ENCODE measurements at places on chromosomes 7 and 10.

DNA sequence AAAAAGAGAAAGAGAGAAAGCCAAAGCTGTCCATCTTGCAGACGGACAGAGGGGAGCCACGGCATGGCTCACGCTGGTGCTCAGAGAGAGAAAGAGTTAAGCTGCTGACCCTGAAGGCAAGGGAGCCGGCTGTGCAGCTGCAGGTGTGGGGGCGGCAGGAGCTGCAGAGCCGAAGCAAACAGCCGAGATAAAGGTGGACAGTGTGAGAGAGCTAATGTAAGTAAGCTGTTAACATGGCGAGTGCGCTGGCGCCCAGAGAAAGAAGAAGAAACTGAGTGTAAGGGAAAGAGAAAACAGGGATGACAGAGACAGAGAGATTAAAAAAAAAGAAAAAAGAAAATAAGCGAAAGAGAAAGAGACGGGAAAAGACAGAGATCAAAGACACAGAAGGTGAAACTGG, 18.2 kb downstream of the COL17A1 start:
- DNase-seq = no peak

GRCh38 chr10:58412502-58412961, 27.3 kb downstream of the TFAM start:
- no peak for DNase-seq

DNA sequence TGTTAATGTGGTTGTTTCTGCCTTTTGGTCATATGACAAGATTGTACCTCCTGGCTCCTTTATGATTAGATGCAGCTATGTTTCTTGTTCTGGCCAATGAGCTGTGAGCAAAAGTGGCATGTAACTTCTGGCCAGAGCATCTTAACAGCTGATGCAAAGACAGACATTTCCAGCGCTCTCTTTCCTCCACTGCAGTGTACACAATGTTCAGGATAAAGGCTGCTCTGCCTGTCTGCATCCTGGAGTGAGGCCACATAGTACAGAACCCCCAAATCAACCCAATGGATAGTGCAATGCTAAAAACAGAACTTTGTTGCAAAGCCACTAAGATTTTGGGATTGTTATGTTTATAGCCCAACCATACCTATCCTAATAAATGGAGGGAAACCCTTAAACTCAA, 17.9 kb downstream of the EPC1 start:
- no peak for DNase-seq

DNA sequence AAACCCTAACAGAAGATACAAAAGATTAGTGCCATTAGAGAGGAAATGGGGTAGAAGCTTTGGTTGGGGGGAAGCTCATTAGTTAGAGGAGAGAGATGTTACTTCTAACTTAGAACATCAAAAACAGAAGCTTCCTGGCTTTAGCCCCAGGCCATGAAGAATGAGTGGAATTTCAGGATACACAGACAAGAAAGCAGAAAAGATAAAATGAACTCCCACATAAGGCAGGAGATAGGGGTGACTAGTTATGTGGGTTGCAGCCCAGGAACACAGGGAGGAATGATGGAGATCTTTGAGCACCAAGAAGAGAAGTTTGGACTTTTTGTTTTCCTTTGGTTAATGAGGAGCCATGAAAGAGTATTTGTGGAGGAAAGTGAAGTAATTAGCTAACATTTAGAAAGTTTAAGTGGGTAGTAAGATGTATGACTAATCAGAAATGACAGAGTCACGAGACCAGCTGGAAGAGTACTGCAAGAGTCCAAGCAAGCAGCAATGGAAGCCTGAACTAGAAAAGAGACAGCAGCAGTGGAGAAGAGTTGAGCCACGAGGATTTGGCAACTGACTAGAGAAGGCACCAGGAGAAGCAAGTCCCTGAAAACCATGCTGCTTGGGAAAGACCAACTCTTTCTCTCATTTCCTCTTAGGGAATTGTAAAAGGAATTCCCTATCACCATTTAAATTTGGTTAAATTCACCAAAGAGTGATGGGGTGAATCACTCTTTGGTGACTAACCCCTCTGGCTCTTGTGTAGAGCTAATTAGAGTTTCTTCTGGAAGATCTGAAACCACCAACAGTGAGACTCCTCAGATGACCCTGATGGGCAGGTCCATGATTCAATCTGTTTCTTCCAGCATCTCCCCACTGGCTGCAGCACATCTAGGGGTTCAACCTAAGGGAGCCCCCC, 131.9 kb downstream of the KCNMA1 start:
- no peak for DNase-seq

- no peak for DNase-seq
Measured at GRCh38 chr10:50788951-50789945, 49.5 kb downstream of the ASAH2B start.

DNA sequence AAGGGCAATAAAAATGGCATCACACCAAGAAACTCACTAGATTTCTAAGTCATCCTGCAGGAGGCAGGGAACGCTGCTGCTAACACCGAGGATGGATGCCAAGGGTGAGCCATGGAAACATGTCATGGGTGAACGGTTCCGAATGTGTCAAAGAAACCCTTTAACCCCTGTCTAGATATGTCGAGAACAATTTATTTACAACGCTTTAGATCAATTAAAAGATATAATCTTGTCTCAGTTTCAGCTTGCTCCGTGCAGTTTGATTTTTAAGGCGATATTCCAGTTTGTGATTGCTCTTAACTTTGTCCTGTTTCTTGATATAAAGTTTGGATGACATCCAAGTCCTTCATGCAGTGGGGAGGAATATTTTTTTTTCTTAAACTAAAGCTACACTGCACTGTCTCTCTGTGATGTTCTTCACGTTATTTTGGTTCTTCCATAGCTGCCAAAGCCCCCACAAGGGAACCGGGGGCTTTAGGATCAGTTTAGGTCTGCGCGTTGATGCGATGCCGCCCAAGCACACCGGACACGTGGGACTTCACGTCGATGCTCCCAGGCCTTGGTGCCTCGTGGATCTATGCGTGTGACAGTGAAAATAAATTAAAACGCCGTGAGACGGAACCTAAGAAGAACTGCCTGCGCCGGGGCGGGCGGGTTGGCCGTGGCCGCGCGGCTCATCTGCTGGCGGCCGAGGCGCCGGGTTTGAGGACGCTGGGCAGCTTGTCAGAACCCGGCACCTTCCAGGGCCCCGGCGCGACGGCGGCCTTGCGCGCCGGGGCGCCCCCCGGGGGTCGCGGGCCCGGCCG, 220.3 kb downstream of the PHTF2 start:
- peak; percentile 16 for DNase-seq

DNA sequence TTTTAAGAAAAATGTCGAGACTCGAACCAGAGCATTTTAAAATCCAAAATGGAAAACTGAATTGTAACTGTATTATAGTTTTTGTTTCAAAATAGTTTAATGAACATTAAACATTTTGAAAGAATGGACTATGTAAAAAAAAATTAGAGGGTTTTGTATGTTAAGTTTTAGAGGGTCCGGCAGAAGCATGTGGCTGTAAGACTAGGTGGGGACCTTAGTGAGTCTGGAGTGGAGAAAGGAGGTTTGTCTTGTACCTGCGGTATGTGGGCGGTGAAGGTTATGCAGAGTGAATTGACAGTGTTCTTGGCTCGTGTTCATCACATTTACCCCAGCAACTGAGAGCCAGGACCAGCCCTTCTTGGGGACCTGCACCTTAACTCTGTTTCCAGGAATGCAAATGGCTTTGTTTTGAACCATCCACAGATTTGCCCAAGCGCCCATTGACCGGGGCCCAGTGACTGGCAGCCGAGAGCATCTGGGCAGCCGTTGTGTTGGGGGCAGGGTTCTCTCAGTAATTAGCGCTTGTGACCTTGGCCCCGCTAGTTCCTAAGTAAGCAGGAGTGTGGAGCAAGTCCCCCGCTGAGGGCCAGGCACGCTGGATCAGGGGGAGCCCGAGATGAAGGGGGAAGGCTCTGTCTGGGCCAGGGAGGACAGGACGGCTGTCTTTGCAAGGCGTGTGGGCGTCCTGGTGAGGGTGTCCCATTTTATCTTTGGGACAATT, 1.4 kb upstream of the KLF6 start:
- DNase-seq = no peak

GRCh38 chr7:69908454-69908853, 310.2 kb downstream of the AUTS2 start:
- DNase-seq = no peak

- DNase-seq = no peak
Measured at GRCh38 chr7:50615519-50616080, 50.4 kb upstream of the DDC start.

DNA sequence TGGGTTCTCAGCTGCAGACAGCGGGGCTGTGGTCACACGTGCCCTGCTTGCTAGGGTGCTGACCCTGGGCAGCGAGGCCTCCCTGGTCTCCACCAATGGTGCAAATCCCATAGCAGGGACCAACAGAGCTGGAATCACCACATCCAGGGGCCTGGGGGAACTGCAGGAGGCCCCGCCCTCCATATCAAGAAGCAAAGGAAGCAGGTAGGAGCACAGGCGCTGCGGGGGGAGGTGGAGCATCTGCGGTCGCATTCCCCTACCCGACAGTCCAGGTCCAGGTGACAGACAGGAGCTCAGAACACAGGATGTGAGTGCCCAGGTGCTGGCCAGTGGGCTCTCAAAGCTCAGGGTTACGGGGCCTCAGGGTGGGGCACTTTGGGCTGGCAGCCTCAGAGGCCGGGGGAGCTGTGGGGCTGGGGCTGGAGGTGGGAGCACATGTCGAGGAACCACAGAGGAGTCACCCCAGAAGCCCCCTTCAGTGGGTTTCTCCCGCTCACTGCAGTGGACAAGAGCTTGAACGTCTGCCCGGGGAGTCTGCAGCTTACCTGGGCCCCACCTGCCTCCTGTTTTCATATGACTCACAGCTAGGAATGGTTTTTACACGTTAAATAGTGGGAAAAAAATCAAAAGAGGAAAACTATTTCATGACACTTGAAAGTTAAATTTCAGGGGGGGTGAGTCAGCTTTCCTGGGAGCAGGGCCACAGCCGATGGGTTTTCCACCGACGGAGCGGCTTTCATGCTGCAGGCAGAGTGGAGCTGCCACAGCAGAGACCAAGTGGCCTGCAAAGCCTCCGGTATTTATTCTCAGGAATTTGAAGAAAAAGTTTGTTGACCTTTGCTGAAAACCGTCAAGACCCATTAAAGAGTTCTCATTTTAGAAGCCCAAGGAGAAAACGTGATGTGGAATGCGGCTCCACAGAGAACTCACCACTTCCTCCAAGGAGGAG, 148.7 kb upstream of the PPP2R2D start:
- no peak for DNase-seq

- DNase-seq = no peak
Measured at GRCh38 chr10:107859065-107859464, 694.6 kb upstream of the SORCS1 start.

DNA sequence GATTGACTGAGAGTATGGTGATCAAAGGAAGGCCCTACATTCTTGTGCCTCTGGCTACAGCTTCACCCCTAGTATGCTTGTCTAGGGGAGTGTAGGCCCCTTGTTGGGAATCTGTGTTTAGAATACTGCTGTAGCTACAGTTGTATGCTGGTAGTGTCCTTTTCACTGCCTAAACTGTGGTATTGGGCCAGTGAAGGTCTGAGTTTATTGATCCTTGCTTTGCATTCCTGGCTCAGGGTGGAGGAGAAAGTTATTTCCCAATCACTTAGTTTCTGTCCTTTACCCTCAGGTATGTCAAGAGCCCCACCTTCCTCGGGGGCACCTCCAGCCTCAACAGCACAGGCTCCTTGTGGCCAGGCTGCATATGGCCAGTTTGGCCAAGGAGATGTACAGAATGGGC, 6.6 kb downstream of the SEC24C start:
- no peak for DNase-seq

GRCh38 chr7:65004575-65004974, 1.9 kb downstream of the ERV3-1 start:
- no peak for DNase-seq

GRCh38 chr7:98870807-98871491, 1.1 kb upstream of the TMEM130 start:
- DNase-seq = no peak

GRCh38 chr7:16268821-16269768, 152.2 kb downstream of the CRPPA start:
- no peak for DNase-seq

GRCh38 chr7:9978106-9979064, 995.3 kb upstream of the PHF14 start:
- no peak for DNase-seq

DNA sequence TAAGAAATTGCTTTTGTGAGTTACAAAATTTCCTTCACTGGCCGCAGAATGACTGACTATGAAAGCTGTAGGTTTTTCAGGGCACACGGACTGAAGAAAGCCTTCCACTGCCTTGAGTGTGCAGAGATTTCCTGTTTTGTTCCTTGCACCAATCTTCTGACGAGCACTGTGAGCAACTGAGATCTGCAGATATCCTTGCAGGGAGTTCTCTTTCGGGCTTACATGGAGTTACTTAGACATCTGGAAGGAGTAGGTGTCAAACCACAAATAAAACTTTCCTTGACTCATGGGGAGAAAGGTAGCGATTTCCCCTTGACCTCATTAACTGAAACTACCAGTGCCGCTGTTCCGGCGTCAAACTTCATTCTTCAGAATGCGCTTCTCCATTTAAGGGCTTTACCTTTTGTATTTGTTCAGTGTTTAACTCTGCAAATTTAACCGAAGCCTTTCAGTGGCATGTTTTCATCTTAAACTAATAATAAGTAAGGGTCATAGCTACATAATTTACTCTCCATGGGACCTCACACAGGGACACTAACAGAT, 1175.3 kb downstream of the GATA3 start:
- DNase-seq = no peak

DNA sequence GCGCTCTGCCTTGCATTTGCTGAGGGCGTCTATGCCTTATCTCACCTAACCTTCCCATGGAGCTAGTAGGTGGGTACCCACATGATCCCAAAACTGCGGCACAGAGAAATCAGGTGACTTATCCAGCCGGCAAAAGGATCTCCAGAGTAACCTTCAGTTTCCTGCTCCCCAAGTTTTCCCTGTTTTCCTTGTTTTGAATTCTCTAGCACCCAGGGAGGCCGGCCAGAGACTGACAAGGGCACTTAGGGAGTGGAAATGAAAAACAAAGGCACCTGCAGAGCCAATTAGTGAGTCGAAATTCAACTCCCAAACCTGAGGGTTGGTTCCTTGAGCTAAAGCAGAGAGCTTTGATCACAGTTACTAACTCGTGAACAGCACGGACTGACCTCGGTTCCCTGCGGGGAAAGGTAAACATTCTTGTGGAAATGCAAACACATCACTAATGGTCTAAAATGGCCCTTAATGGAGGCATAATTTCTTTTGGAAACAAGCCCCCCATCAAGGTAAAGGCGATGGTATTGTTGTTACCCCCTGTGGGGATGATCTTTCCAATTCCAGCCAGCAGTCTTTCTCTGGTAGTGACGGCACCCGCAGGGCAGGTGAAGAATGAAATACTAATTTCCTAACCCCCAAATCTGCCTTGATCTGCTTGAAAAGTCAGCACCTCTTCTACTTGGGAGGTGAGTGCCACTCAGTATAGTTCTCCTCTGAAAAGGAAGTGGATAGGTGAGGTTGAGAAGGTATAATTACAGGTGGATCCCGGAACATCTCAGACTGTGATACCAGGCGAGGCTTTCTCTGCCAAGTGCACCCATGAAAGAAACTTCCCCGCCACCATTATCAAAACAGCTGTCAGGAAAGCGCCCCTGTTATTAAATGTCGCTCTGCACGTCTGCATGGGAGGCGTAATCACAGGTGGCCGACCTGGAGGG, 365.6 kb upstream of the AUTS2 start:
- no peak for DNase-seq

GRCh38 chr10:77350711-77351119, 286.9 kb downstream of the KCNMA1 start:
- DNase-seq = no peak

GRCh38 chr7:39530971-39531370, 35.2 kb upstream of the YAE1 start:
- no peak for DNase-seq

- no peak for DNase-seq
Measured at GRCh38 chr7:47132471-47132870, 449.4 kb downstream of the TNS3 start.

Data from stimulated activated CD4-positive, alpha-beta T cell treated with anti-CD3 and anti-CD28 coated beads, Interleukin-1b, Interleukin-23, amount 100 ng/mL, for 4 hours (primary cell).